AG10803 (cell line): ENCODE measurements at places on chromosomes 2 and 18.

DNA sequence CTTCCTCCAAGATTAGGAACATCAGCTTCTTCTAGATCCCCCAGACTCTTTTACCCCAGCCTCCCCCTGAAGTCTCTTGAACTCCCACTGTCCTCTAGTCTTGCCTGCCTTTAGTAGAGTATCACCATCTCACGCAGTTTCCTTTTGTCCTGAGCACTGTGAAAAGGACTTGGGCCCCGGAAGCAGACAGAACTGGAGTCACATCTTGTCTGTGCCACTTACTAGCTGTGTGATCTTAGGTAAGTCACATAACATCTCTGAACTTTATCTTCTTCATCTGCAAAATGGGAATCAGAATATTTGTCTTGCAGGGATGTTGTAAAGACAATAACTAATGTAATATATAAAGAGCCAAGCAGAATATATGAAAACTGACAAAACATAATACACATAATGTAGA is 8.4 kb upstream of the TRABD2A start:
- DNase-seq = no peak

- no peak for DNase-seq
Measured at GRCh38 chr2:11602563-11603204, 67.3 kb downstream of the NTSR2 start.

GRCh38 chr2:134668821-134669220 is 50.0 kb downstream of the TMEM163 start:
- no peak for DNase-seq

DNA sequence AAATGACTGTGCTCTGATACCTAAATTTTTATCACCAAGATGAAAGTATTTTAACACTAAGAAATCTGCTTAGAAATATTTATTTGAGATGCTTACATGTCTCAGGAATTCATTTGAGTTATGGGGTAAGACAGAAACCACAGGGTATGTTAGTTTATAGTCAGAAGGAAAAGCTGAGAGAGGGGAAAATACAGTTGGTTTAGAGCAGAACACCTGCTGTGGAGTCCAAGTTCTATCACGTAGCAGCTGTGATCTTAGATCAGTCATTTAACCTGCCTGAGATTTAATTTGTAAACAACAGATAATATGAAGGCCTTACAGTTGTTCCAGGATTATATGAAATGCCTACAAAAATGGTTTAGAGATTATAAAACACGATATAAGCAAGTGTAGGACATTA is 29.0 kb downstream of the PDE6D start:
- no peak for DNase-seq

DNA sequence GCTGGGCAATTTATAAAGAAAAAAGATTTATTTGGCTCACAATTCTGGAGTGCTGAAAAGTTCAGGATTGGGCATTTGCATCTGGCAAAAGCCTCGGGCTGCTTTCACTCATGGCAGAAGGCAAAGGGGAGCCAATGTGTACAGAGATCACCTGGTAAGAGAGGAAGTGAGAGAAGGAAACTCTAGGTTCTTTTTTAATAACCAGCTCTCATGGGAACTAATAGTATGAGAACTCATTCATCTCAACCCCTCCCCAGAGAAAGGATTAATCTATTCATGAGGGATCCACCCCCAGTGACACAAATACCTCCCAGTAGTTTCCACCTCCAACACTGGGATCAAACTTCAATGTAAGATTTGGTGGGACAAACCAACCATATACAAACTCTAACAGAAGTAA is 129.0 kb downstream of the EVA1A start:
- no peak for DNase-seq

GRCh38 chr2:80070587-80070986 is 234.0 kb downstream of the LRRTM1 start:
- no peak for DNase-seq

DNA sequence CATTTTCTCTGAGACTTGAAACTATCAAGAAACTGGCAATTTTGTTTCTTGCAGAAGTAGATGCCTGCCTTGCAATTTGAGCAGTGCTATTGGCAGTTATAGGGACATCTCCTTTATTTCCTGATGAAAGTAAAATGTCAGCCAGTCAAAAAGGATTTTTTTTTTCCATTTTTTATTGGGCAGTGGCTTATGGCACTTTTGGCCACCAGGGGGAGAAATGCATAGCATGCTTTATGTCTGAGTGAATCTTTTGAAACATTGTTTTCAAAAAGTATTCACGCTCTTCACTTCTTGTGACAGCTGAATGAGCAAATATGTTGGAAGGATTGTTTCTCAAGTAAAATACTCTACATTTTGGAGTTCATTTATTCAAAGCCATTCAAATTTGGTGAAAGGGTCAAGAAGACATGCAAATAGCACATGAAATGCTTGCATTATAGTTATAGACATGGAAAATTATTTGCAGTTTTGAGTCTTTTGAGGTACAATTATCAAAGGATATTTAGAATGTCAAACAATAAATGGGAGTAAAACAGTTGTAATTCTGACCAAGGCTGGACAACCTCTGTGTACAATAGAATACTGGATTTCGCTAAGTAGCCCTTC is 491.0 kb downstream of the CDH2 start:
- DNase-seq = peak; percentile 42

DNA sequence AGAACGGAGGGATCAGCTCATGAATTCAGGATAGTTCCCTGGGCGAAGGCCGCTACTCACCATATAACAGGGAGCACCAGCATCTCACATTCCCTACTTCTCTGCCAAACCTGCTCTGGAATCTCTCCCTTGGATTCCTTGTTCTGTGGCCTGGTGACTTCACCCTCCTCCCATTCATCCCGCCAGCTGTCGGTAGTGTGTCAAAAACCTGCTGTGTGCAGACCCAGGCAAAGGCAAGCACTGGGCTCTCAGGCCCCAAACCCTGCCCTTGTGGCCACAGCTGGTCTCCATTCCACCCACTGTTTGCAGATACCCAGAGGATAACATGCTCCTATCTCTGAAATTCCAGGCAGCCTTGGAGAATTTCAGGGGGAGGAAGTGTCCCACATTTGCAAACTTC is 151.6 kb downstream of the CAPN13 start:
- DNase-seq = peak; percentile 77

DNA sequence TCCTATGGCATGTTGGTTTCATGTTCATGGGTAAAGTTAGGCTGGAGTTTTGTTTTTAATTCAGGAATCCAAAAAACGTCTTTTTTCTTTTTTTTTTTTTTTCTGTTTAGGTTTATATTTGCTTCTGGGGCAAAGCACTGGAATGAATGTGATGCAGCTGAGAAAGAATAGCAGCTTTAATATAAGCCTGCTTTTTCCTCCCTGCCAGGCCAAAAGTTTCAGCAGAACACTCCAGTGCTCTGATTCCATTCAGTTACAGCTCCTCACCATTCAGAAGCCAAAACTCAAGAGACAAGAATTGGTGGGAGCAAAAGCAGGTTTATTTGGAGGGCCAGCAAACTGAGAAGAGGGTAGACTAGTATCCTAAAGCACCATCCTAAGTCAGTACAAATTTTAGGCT is 102.7 kb upstream of the PELI1 start:
- no peak for DNase-seq

- no peak for DNase-seq
Measured at GRCh38 chr18:46246101-46246500, 141.9 kb downstream of the HAUS1 start.

DNA sequence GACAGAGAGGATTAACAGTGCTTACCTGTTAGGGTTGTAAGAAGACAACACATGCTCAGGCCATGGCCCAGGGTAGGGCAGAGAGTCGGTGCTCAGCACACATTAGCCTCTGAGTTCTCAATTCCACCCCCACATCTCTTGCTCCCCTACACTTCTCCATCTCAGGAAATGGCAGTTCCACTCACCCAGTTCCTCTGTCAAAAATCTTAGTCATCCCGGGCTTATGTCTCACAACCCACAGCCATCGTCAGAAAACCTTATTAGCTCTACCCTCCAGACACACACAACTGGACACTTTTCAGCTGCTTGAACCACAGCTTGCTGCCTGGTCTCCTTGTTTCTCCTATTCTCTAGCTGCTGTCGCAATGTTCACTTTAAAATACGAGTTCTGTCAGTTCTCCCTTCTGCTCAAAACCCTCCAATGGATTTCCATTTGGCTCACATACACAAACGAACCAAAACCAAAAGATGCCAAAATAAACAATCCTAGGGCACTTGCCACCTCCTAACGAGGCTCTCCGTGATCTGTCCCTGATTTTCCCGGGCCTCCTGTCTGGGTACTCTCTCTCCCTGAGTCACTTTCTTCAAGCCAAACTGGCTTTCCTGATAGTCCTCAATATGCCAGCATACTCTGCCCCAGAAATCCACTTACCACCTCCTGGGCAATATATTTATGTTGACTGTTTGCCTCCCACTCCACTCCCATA is 89.7 kb downstream of the KCTD1 start:
- DNase-seq = peak; percentile 66

- peak; percentile 72 for DNase-seq
Measured at GRCh38 chr2:40315683-40316082, 136.2 kb downstream of the SLC8A1 start.

DNA sequence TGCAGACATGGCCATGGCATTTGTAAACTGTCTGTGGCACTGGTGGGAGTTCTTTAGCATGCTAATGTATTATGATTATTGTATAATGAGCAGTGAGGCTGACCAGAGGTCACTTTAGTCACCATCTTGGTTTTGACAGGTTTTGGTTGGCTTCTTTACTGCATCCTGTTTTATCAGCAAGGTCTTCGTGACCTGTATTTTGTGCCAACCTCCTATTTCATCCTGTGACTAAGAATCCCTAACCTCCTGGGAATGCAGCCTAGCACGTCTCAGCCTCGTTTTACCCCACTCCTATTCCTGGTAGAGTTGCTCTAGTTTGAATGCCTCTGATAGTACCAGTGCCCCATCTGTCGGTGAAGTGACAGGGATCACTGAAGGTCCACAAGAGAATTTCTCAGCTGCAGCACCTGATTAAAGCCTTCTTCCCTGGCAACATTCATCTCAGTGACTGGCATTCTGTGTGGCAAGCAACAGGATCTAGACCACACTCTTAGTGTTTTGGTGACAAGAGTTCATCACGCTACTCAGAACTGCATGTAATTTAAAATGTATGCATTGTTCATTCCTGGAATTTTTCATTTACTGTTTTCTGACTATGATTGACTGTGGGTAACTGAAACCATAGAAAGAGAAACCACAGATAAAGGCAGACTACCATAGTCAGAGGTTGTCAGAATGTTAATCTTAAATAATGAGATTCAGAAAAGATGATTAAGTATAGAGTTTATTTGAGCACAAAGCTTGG is 43.0 kb upstream of the GPR39 start:
- peak; percentile 4 for DNase-seq

DNA sequence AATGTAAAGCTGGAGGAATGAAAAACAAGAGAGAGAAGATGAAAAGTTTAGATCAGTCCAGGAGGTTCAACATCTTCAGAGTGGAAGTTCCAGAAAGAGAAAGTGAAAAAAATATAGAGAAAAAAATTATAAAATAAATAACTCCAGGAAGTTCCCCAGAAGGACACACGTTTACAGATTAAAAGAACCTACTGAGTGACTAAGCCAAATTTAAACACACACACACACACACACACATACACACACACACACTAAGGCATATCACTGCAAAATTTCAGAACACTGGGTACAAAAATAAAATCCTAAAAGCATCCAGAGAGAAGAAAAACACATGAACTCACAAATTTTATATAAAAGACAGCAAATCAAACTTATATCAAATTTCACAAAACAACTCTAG is 85.9 kb upstream of the PMAIP1 start:
- peak; percentile 17 for DNase-seq

DNA sequence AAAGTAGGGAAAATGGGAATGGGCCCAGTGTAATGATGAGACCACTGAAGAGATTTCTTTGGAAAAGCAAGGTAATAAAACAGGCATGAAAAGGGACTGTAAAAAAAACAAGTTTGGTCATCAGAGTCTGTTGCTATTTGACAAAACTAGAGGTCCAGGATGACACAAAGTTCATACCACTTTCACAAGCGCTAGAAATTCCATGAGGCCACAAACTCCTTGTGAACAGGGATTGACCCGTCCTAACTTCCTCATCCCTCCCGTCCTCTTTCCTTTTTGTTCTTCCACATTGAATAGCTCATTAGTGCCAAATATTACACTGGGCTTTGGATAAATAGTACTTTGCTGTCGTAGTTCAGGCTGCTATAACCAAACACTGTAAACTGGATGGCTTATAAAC is 188.8 kb upstream of the EPC2 start:
- no peak for DNase-seq

DNA sequence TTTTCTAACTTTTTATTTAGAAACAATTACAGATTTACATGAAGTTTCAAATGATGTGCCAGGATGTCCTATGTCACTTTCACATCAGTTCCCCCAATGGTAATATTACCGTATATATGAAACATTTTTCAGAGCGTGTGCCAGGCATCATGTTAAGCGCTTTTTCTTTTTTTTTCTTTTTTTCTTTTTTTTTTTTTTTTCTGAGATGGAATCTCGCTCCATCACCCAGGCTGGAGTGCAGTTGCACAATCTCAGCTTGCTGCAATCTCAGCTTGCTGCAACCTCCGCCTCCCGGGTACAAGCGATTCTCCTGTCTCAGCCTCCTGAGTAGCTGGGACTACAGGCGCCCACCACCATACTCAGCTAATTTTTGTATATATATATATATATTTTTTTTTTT is 5.6 kb upstream of the PPP4R1 start:
- DNase-seq = peak; percentile 54

DNA sequence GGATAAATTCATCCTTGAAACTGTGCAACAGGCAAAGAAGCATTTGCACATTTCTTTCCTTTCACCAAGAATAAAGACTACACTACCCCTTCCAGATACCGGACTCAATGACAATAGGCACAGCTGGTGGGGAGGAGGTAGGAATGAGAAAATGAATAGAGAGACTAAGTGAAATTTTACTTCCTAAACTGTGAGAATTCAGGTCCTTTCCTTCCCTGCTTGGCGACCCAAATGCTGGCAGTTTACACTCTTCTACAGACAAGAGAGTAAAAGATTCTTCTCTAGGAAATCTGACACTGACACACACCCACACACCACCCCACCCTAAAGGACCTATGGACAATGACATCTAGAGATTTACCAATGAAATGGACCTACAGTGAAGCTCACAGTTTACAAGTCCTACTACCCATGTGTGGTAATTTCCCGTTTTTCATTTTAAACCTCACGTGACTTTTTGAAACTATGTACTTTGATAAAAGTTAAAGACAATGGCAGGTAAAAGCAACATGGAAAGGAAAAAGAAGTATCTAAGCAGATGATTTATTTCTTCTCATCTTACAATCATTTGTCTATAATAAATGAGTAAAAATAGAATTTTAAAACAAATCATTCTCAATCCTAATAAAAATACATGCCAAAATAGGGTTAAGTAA is 27.9 kb downstream of the REV1 start:
- DNase-seq = no peak

GRCh38 chr2:43568228-43568627 is 27.6 kb downstream of the THADA start:
- DNase-seq = no peak

- DNase-seq = no peak
Measured at GRCh38 chr2:170814533-170815230, 2.0 kb upstream of the GAD1 start.

DNA sequence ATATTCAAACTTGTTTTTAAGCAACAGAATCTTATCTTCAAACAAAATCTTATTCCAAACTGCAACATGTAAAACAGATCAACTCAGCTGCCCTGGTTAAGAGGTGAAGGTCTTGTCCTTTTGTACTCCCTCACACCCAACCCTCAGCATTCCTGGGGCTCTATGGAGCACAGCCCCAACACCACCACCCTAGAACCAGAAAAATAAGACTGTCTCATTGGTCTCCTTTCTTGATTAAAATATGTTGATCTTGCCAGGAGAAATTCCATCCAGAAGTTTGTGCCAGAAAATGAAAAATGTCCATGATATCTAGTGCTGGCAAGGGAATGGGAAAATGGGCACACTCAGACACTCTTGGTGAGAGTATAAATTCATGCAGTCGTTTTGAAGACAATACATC is 62.1 kb upstream of the TMEM17 start:
- no peak for DNase-seq
